Activated CD4-positive, alpha-beta T cell treated with anti-CD3 and anti-CD28 coated beads for 24 hours (primary cell): ENCODE measurements at places on chromosomes 7 and 10.

DNA sequence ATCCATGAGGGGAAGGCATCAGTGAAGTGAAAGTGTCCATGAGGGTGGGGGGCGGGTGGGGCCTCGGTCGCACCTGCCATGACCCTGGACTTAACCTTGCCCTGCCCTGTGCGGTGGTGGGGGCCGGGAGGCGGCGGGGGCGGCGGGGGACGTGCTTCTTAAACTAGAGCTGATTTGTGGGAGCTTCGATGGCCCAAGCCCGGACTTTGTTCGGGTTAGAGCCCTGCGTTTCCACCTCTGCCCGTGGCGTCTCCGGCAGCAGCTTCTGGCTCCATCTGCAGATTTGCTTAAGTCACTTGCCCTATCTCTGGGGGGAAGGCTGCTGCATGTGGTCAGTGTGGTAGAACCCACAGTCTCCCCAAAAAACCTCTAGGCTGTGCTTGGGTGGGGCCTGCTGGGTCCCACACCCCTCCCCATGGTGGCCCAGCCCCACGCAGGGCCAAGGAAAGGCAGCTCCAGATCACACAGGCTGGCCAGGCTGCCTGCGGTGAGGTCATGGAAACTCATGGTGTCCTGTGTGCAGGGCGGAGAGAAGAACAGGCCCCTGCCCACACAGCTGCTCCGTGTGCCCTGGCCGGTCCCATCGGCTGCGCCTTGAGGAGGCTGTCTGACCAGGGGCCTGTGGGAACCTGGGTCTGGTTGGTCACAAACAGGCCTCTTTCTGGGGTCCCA, 93.2 kb downstream of the INPP5A start:
- no peak for DNase-seq

DNA sequence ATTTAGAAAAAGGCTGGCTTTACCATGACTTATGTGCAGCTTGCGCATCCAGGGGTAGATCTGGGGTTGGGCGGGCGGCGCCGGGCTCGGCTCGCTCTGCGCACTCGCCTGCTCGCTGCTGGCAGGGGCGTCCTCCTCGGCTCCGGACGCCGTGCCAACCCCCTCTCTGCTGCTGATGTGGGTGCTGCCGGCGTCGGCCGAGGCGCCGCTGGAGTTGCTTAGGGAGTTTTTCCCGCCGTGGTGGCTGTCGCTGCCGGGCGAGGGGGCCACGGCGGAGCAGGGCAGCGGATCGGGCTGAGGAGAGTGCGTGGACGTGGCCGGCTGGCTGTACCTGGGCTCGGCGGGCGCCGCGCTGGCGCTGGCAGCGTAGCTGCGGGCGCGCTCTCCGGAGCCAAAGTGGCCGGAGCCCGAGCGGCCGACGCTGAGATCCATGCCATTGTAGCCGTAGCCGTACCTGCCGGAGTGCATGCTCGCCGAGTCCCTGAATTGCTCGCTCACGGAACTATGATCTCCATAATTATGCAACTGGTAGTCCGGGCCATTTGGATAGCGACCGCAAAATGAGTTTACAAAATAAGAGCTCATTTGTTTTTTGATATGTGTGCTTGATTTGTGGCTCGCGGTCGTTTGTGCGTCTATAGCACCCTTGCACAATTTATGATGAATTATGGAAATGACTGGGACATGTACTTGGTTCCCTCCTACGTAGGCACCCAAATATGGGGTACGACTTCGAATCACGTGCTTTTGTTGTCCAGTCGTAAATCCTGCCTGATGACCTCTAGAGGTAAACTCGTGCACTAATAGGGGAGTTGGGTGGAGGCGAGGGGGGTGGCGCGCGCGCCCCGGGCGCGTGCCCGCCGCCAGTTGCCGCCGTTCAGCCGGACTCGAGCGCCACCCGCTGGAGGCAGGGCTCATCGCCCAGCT, at the start of gene HOXA5:
TSS of gene HOXA5 (minus strand) at position 659 of the 927 bp plus-strand sequence. CDS start at position 585, 74 bp downstream.
- no peak for DNase-seq

DNA sequence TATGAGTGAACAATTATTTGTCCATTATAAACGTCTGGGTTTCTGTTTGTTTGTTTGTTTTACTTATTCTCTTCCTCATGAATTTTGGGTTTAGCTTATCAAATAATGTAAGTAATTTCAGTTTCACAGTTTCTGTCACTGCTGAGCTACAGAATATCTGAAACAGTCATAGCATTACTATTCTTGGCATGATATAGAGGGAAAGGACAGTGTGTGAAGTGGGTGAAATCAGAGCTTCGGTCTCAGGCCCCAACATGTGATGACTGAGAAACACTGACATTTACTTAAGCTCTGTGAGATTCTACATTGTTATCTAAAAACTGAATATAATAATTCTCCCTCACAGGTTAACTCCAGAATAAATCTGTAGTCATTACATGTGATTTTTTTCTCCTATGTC, 8.8 kb upstream of the OR6V1 start:
- no peak for DNase-seq

GRCh38 chr10:113087165-113088029, 137.3 kb downstream of the TCF7L2 start:
- DNase-seq: no peak

DNA sequence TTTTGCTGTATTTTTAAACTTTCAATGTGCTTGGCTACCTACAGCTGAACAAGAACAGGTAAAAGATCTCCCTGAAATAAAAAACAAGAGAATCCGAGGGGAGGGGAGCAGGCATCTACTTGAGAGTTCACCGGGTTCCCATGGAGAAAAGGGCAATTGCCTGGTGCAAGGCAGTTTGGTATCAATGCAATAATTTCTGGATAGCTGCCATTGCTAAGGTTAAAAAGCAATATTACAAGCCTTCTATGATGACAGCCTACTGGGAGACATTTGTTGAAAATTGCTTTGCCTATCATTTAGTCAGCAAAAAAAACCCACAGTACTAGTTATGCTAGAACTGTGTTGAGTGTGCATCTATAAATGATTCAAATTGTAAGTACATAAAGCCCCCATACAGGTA, 82.1 kb downstream of the GFRA1 start:
- no peak for DNase-seq

GRCh38 chr7:46681865-46682503, 760.9 kb upstream of the IGFBP3 start:
- DNase-seq: no peak

DNA sequence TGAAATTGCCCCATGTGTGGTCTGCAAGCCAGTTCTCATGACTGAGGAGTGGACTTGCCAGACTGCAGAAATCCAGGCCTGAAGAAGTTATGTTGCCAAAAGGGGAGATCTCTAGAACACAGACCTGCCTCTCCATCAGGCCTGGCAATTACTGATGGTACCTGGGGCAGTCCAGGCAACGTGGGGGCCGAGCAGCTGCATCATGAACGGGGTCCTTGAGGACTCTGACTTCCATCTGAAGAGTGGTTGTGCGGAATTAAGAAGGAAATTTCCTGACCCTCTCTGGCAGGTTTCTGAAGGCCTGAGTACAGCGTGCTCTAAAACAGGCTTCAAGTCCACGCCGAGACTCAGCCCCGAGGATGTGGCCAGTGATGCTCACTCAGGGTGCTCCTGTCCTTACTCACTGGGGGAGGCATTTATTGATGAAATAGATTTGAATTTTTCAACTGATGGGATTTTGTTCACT, 30.4 kb downstream of the RAMP3 start:
- DNase-seq: no peak

DNA sequence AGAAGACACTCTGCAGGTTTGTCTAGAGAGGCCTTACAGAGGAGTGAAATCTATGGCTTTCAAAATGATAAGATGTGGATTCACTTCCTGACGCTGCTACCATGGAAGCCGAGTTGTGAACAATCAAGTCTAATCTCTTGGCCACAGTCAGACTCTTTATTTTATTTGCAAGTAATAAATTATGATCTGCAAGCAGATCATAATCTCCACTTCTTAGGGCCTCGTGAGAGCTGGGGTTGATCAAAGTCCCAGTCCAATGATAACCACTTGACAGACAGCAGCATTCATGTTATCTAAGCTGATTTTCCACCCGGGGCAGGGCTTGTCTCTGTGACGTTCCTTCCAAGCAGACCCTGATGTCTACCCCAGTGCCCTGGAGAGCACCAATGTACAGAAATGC, 776.4 kb upstream of the AUTS2 start:
- no peak for DNase-seq

- no peak for DNase-seq
These were observed 51.5 kb upstream of the MNX1 start for GRCh38 chr7:157061979-157062378.

GRCh38 chr7:96481796-96482195, 159.9 kb upstream of the SLC25A13 start:
- no peak for DNase-seq
